NCI-H2081 treated with DMSO at 0.1 percent for 48 hours (cell line): ENCODE measurements at places on chromosomes 2 and 18.

DNA sequence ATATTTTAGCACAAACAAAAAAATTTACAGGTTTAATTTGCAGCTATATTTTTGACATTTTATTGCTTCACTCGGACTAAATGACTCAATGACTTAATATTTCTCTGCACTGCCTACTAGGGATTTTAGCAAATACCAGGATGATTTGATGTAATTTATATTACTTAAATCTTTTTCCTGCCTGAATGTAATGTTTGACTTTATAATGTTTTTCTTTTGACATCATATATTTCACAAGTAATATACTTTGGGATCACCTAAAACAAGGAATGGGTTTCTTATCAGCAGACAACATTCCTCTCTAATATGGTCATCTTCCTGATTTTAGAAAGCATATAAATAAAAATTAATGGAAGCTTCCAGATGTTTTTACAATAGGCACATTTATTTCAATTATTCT is 253.2 kb upstream of the EPC2 start:
- no peak for DNase-seq

DNA sequence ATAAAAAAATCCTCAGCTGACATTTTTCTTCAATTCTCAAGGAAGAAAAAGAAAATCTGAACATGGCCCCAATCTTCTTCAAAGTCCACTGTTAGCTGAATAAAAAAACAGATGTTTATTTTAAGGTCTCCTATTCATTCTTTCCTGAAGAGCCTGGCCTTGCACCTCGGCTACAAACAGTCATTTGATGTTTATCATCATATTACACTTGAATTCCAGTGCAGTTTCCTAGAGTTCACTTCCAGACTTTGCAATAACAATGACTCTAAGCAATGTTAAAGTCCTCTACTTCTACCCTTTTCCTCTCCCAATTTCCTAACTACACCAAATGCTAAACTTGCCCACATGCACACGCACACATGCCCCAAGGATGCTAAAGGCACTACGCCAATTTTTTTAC is 70.1 kb downstream of the NOL10 start:
- no peak for DNase-seq

DNA sequence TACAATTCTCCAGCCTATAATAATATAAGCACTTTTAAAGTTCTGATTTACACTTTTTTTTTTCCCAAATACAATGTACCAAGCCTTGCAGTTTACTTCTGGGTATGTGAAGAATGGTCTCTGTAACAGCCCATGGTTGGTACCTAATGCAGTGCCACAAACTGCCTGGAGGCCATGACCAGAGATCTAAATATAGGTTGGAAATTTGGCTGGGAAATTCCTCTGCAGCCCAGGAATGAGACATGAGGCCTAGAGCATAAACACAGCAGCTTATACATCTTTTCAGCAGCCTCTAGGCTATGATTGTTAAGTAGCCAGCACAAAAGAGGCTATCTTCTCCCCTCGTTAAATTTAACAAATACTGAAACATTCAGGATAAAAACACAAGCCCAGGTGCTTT is 432.0 kb upstream of the FAM98A start:
- no peak for DNase-seq

DNA sequence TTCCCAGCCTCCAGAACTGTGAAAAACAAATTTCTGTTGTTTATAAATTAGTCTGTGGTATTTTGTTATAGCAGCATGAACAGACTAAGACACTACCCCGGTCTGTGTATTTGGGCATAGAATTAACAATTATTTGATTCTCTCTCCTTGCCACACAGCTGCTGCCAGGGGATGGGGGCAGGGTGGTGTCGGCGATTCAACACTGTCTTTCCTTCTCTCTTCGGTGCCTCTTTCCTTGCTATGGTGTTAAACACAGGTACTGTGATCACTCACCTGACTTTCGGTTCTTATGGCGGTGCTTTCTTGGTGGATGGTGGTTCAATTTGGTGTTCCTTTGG is 50.8 kb upstream of the CTAGE1 start:
- no peak for DNase-seq

DNA sequence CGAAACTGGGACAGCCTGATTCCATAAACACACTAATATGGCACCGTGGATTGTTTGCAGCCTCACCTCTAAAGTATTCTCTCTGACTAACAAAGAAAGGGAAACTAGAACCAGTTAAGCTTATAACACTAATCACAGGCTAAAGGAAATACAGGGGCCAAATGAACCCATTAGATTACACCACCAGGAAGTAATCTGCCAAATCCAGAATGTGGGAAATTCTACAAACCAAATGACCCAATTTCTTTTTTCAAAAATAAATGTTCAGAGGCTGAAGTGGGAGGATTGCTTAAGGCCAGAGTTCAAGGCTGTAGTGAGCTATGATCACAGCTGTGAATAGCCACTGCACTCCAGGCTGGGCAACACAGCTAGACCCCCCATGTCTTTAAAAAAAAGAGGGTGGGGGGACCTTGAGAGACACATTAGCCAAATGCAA is 1.5 kb upstream of the MPPE1 start:
- no peak for DNase-seq

GRCh38 chr2:20186078-20186854 is 38.7 kb downstream of the SDC1 start:
- no peak for DNase-seq

DNA sequence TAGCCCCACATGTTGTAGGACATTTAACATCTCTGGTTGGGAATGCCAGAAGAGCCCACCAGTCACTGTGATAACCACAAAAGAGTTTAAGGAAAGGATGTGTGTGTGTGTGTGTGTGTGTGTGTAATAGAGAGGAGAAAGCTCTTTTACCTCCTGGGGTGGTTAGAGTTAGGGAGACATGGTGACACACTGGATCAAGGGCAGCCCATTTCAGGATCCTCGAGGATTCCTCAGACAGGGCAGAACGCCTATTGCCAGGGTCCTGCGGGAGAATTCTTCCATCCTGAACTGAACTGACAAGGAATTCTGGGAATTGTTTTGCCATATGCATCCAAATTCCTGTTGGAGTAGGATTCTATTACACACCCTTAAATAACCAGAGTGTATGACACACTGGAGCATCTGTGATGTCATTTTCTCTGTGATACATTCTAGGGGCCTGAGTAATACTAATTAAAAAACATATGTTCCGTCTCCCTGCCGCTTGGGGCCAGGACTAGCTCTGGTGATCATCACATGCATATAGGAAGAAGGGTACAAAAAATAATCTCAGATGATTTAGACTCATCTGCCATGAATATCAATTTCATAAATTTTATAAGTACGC is 156.4 kb upstream of the MMADHC start:
- no peak for DNase-seq

- no peak for DNase-seq
Measured at GRCh38 chr2:127011231-127011661, 95.7 kb downstream of the BIN1 start.

DNA sequence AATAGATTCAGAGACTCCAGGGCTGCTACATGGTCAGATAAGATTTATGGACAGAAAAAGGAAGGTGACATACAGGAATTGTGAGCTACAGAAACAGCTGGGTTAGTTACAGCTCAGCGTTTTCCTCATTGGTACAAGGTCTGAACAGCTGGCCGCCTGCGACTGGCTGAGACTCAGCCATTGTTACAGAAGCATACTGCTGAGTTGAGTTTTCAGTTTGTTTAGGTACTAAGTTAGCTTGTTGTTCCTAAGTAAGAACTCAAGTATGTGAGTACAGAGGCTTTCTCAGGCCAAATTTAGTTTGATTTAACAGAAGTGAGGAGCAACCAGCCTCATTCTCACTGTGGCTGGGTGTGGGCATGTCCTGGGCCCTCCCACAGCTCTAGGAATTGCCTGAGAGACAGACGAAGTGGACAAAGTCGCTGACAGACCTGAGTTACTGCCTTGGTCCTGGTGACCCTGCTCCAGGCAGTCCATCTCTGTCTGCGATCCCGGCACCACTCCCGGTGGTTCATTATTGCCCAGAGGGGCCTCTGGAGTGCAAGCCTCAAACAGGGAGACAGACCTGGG is 27.8 kb upstream of the RHOB start:
- no peak for DNase-seq

- DNase-seq = no peak
Measured at GRCh38 chr18:41170346-41170745, 784.7 kb upstream of the PIK3C3 start.

DNA sequence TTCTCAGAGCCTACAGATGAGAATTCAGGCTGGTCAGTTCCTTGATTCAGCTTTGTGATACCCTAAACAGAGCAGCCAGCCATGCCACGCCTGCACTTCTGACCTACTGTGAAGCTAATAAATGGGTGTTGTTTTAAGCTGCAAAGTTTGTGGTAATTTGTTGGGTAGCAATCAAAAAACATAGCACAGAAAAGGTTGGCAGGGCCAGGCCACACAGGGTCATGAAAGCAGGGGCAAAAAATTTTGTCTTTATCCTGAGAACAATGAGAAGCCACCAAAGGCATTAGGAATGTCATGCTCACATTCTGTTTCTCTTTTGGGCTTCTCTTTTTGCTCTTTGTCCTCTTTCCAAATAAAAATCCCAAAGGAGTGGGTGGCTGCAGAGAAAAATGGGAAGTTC is 385.9 kb downstream of the TXNL1 start:
- no peak for DNase-seq

- DNase-seq = no peak
Measured at GRCh38 chr18:56983275-56983992, 163.5 kb upstream of the BOD1L2 start.

GRCh38 chr2:239494578-239494977 is 93.8 kb upstream of the HDAC4 start:
- DNase-seq = no peak

GRCh38 chr2:156398176-156398575 is 38.0 kb upstream of the GPD2 start:
- DNase-seq = no peak

DNA sequence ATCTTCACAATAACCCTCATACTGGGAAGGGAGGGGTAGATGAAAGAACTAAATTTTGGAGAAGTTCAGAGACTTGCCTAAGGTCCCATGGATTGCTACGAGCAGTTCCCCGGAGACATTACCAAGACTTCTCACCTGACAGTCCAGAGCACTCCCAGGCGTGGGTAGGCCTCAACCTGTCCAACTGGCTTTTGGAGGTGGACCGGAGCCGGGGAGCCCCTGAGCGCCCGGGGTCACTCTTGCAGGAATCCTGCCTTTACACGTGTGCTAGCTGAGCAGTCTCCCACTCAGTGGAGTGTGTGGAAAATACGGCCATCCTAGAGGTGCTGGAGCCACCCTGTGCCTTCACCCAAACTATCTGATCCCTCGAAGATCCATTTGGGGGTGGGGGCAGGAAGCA is 8.0 kb downstream of the POMC start:
- DNase-seq = no peak

- DNase-seq = no peak
Measured at GRCh38 chr2:10336283-10336682, 33.6 kb downstream of the HPCAL1 start.

GRCh38 chr2:239893236-239893515 is 132.0 kb downstream of the NDUFA10 start:
- DNase-seq = no peak

DNA sequence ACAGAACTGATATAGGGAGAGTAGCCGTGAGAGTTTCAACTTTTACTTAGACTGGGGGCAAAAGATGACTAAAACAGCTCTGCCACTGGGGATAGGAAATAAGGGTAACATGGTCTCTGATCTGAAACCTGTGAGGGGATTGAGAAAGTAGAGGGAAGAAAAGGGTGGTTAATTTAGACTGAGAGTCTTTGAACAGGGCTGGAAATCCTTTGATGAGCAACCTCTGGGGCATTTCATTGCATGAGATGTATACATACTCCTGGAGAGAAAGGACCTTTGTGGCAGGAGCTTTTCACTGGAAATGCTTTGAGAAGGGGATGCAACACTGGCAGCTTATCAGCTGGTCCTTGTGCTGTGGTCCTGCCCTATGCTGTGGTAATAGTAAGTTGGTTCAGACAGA is 9.4 kb downstream of the GALNT1 start:
- no peak for DNase-seq

DNA sequence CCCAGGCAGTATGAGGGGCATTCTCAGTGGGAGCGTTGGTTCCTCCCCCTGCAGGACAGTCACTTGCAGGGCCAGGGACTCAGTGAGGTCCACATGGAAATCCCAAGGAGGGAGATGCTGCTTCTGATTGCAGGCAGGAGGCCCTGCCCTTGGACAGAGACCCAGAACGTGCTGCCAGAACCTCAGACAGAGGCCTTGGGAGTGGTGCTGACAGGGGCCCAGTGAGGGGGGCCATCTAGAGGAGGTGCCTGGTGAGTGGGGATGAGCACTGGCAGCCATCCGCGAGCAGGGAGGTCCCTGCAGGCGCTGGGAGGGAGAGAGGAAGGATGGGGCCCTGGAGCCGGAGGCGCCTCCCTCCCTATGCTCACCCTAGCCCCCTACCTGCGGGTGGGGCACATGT is 133.1 kb downstream of the DYSF start:
- no peak for DNase-seq

DNA sequence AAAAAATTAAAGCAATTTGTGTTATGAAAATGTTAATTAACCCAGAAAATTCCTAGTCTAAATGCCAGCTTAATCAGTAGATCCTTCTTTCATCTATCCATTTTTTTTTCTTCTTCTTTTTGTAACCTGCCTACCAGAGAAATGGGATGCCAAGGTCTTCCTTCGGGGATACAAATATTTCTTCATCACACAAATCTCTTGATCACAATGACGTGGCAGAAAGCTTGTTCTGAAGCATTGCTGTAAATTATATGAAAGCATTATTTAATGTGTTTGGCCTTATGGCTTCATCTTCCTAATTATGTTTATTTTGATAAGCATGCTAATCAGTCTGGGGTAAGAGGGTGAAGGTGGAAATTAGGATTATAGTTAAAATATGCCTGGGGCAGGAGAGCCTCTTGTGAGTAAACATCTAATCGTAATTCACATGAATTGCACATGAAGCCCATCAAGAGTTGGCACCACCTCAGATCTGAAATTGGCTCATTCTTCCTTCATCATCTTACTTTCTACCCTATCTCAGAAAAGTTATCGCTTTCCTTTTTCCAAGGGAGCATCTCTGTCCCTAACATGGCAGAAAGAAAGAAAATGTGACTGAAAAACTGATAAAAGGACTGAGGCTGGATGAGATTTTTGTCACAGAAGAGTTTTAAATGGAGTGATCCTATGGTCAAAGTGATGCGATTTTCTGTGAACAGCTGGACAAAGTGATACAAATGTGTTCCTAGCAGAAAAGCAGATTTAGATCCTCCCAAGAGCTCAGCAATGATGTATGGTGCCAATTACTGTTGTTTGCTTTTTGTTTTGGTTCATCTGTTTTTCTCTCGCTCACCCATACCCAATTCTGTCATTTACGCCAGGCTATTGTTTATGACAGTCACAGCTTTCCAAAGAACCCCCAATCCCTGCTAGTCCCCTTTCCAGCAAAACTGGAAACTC is 76.9 kb upstream of the PMAIP1 start:
- DNase-seq = no peak

- no peak for DNase-seq
Measured at GRCh38 chr18:74965682-74966081, 243.3 kb downstream of the PTGR3 start.

DNA sequence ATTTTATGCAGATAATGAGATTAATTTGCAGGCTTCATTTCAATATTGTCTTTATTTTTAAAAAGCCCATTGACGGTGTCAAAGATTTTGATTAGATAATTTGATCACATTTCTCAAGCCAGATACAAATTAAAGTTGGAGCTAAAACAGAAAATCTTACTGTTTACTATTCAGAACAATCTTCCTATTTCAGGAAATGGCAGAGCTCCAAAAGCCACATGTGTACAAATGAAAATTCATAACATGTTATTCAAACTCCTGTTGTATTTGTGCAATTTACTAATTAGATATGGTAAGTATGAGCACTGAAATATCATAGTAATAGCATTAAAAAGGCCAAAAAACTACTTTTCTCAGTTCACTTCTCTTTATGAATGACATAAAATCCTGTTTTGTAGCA is 682.9 kb downstream of the KCNJ3 start:
- no peak for DNase-seq

GRCh38 chr18:23068570-23069310 is 66.5 kb upstream of the CABLES1 start:
- DNase-seq = no peak
